ENCODE measurements at places on chromosomes 3 and 15.
A peak's percentile ranks its signal among the peaks of the same experiment; 100 is the strongest.

- DNase-seq = no peak
Observed at GRCh38 chr3:106816838-106817237, 560.4 kb upstream of the CCDC54 start.

DNA sequence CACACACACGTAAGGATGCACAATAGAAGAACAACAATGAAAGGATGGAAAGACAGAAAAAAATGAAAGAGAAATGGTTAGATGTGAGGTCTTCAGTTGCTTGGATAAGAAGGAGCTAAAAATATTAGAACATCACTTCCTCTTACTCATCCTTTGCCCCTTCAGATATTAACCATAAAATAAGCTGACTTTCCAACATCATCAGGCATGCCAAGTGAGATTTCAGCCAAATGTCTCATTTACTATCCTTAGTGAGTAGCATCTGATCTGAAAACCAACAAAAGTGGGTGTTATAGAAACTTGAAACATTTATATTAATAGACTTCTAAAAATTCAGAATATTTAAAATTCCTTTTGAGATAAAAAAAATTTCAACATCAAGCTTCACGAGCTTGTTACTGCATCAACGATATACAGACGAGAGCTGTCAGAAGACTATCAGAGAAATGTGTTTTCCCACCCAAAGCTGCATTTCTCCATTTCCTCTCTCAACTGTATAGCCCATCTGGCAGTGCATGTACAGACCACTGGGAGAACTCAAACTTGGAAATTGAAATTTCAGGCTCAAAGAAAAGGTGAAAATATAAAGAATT, 25.4 kb upstream of the LSAMP start:
- DNase-seq = no peak

DNA sequence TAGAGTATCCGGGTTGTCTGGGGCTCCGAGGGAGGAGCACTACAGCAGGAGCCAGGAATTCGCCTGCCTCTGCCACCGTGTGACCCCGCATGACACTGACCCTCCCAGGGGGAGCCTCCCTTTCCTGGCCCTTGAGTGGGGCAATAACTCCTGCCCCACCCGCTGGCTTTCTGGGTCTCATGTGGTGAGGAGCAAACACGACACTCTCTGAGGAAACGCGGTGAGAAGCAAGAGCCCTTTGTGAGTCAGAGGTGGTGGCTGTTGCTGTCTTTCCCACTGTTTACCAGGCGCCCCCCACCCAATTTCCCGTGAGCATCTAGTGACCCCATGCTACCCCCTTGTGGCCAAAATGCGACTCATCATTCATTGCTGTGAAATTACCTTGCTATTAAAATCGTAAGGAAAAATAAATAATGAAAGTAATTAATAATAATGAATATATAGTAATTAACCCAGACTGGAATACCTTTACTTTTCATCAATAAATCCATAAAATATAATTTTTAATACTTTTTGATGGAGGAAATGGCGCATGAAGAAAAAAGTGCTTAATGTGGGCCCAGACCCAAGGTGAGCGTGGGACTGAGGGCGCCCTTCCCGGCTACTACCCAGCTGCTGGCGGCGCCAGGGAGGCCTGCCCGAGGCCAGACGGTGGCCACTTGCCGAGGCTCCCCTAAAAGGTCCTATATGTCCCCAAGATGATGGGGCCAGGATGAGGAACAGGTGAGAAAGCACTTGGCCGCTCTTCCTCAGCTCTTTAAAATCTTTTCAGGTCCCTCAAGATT, 29.3 kb downstream of the CCNL1 start:
- peak; percentile 44 for DNase-seq

GRCh38 chr3:172061724-172062184, 22.4 kb downstream of the FNDC3B start:
- DNase-seq = no peak

DNA sequence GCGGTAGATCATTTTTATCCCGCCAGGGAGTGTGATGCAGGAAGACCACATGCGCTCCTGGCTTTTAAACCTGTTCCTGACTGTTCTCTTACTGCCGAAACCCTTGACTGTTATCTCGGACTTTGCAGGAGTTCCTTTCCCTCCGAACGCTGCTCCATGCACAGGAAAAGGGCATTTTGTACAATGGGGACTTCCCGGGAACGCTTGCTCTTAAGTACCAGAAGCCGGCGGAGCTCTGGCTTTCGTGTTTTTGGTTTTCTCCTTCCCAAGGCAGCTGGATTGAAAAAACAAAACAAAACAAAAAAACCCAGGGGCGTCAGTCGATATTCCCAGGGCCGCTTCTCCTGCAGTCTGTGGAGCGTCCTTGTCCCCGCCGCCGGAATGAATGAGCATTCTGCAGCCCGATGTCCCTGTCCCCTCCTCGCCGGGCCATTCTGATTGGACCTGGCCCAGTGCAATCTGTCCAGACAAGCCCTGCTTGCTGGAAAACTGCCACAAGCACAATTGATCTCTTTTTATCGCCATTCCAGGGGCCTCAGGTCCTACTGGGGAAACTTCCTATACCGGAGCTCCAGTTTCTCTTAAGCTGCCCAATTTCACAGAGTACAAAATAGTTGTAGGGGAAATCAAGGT, 44.8 kb downstream of the SLC6A1 start:
- no peak for DNase-seq

- no peak for DNase-seq
Observed at GRCh38 chr15:25931851-25932250, 68.7 kb upstream of the ATP10A start.

DNA sequence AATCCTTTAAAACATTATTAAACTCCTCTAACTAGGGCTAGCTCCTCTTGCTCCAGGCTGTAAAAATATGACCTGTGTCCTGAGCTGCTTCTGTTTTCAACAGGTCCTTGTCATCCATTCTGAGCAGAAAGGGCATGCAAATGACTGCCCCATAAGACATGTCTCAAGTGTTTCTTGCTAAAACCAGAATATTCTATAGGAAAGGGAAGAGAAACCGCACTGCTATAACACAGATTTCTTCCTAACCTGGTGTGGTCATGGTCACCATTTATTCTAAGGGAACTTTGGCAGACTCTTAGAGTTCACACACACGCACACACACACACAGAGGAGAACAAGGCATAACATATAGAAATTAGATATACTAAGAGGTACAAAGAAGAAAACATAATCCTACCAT, 34.2 kb upstream of the B3GNT5 start:
- DNase-seq = no peak

DNA sequence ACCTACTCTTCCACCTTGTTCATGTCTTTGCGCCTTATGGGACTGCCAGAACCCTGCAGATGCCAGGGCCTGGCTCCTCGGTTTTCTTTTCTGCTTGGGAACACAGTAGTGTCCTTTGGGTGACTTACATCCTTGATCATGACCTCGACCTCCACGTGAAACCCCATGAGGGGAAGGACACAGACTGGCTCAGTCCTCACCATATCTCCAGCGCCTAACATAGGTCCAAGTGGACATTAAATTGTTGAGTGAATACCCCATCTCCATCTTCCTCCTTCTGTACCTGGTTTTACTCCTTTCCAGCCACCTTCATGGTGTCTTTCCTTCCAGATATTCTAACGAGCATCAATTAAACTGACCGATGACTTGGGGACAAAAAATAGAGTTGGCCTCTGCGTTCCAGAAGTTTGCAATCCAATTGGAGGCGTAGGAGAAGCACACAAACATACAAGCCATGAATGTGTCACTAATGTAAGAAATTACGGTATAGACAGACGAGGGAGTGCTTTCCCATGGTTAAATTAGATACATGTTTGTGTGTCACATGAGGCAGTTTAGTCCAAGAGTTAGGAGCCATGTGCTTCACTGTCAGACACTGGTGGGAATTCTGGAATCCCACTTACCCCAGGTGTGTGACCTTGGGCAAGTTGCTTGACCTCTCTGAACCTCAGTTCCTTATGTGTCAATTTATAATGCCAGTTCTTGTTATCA, 907 bp upstream of the HERC1 start:
- DNase-seq = no peak

DNA sequence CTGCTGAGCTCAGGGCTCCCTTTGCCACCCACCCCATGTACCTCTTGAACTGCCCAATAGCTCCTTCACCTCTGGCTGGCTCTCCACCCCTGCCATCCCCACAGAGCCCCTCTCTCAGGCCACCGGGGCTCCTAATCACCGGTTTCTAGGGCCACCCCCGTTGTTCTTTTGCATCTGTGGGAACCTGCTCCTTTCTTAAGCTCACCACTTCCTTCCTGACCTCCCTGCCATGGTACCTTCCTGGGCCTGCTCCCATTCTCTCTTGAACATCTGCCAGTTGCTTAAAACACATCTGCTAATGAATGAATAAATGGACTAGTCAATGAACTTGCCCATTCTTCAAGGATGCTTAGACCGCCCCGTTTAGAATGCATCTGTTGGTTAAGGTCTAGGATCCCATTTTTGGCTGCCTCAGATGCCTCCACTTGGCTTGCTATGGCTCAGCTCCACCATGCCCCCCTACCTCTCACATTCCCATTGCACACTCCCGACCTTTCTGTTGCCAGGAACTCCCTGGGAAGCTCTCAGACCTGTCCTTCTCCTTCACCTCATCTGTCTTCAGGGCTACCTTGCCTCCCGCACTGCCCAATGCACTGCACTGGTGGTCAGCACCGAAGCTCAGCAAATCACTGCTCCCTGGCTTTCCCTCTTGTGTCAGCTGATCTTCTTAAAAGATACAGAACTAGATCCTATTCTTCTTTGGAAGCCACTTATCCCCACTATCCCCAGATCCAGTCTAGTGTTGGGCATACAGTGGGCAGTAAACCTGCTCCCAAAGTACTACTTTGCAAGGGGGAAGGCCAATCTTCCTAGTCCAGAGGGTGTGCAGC, 9.1 kb downstream of the AMOTL2 start:
- no peak for DNase-seq

DNA sequence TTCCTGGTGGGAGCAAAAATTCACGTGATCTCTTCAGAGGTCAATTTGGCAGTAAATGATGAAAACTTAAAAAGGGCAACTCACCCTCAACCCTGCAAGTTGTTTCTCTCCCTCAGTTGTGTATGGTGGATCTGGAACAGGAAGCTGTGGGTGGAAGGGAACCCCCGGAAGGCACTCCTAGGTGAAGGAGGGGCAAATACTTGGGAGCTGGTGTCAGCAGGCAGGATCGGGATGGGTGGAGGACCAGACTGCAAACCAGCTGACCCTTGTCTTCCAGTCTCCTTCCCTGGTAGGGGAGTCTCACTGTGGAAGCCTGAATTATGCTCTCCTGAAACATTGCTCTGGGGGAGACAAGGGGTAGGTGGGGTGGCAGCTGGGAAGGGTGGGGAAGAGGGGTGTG, 33.5 kb downstream of the PRR23E start:
- peak; percentile 68 for DNase-seq

GRCh38 chr3:114929971-114930732, 216.9 kb downstream of the ZBTB20 start:
- DNase-seq = no peak

GRCh38 chr3:188153437-188154013, 432 bp upstream of the LPP start:
- DNase-seq = peak; percentile 95

DNA sequence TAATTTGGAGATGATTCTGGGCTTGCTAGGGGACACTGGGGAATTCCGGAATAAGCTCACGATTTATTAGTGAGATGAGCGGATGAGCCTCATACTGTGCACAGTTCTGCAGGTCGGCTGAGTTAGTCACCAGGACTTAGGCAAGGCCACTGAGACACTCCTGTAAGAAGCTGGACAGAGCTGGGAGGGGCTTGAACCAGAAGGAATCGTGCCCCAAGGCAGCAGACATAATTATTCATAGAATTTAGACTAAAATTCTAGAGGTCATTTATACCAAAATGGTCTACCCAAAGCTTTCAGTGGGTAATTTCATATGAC, 121.4 kb downstream of the VGLL4 start:
- DNase-seq = no peak

DNA sequence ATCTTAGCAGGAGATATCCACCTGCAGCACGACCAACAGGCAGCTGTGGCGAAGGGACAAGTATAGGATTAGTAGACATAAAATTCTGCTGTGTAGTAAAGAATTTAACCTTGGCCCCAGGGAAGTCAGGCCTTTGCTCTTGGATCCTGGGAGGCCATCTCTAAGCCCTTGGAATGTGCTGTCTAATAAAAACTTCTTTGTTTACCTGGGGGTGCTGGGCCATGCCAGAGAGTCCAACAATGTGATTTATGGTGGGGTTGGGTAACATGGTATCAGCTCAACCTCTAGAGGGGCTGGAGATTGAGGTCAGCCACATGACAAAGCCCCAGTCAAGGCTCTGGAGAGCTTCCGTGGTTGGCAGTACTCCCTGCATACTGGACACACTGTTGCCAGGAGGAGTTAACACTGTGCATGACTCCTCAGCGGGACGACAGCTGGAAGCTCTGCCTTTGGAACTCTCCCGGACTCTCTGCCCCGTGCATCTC, 52.4 kb downstream of the HEG1 start:
- no peak for DNase-seq

DNA sequence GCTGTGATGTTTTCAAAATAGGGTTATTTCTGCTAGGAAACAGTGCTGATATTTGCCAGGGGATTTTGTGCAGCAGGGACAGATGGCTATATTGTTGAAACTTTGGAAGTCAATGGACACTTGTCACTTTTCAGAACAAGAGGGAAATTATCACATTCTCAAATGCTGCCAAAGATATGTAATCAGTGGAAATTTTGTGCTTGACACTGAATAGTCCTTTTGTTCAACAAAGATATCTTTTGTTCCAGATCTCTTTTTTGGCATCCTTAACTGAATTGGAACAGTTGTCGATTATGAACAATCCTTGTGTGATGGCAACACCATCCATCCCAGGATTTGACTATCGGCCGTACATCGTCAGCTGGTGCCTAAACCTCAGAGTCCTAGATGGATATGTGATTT, 7.8 kb downstream of the CEP97 start:
- DNase-seq = no peak

GRCh38 chr3:152375546-152375945, 106.8 kb downstream of the MBNL1 start:
- no peak for DNase-seq

DNA sequence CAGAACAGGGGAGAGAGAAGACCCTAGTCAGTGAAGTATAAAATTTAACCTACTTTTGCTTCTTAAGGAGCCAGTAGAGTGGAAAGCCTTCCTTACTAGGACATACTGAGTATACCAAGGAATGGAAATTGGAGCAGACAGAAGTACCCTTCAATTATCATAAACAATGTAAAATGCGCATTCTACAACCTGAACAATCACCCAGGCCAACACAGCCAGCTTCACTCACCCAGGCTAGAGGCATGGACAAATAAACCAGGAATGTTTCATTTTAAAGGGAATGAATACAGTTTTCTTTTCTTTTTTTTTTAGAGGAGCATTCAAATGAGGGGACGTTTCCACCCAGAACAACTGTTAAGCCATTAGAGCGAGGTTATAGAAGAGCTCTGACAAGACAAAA, 41.9 kb upstream of the PLXND1 start:
- DNase-seq = no peak

GRCh38 chr15:38864827-38865581, 300.4 kb upstream of the RASGRP1 start:
- no peak for DNase-seq
